ENCODE measurements at places on chromosomes 11 and 22.

DNA sequence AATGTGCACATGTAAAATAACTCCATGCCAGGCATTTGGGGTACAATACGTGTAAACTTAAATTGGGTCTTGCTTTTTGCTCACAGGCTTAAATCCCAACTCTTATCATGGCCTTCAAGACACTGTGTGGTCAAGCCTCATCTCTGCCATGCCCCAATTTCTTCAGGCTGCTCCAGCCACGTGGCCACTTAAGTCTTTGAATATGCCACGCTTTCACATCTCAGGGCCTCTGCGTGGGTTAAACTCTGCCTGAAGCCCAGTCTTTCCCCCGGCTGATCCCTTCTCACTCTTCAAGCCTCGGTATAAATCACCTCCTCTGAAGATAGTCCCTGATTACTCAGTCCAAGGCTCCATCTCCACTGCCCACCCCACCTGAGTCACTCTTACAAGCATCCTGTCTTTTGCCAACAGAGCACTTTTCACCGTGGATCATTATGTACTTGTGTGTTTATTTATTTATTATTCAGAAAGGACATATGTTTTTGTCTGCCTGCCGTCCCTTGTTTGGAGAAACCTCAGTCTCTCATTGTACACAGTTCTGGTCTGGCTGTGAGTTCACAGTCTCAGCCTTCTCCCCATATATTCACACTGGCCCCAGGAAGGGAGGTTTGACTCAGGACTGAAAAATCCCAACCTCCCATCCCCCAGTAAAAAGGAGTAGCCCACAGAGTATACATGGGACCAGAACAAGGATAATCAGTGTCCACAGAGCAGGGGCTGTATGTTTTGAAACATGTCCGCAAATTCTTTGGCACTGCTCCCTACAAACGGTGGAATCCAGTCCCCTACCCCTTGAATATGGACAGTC lies 344.7 kb downstream of the MN1 start:
- no peak for DNase-seq

DNA sequence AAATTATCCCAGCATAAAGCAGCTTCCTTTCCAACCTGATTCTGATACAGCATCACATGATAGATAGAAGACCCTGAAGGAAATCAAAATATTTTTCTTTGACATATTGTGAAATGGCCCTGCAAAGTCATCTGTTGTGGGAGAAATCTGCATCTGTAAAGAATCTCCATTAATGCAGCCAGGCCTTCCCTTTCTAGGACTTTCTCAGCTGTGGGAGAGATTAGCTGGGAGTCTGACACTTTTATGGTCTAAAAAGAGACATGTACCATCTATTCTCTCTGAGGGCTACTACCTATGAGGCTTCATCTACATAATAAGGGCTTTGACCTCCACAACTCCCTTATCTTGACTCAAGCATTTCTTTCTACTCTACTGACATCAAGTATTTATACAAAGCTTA lies 238.1 kb downstream of the SWAP70 start:
- DNase-seq, result no peak

DNA sequence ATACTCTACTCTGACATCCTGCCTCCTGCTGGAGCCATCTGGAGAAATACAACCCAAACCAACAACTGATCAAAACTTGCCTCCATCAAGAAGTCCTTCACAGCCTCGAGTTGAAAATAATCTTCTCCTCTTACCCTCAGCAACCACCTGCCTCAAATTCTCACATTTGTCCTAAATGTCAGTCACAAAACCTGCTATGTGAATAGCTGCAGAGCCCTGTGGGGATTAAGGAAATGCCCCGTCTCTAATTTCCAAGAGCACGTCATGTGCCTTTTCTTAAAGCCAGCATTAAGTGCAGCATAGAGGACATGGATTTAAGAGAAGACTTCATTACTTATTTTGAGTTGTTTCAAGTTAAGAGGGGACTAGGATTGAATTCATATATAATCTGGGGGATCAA lies 105.9 kb downstream of the TRPC6 start:
- DNase-seq, result no peak

GRCh38 chr11:30321321-30321720 lies 1.6 kb upstream of the ARL14EP start:
- no peak for DNase-seq

DNA sequence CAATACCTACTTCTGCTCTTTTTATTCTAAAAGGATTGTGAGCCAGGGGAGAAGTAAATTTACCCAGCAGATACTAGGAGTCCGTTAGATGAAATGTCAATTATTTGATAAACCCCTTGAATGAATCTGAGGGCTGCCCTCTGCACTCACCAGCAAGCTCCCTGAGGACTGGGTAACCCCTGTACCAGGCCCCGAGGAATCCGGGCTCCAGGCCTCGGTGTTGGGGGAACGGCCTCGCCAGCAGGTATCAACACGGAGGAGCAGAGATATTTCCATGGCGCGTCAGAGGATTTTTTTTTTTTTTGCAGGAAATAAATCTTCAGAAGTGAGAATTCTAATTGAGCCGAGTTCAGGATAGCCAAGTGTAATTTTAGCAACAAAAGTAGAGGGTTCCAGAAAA lies 1408.8 kb downstream of the BRD1 start:
- DNase-seq, result no peak

- DNase-seq, result no peak
Measured at GRCh38 chr11:79119491-79120284, 321.1 kb downstream of the TENM4 start.

- DNase-seq, result no peak
Measured at GRCh38 chr11:69894648-69895047, 75.4 kb upstream of the FGF3 start.

DNA sequence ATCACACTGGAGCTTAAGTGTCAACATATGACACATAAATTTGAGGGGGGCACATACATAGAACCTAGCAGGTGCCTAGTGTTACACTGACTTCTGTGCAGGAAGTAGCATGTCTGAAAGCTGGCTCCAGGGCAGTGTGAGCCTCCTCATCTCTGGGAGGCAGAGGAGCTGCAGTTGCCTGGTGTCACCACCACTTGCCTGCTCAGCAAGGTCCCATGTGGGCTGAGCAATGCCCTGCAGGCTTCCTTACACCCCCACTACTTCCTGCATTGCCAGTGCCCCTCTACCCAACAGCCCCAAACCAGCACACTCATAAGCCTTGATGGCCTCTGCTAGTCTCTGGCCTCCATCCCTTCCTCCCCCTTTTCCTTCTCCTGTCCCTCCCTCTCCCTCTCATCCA lies 165.8 kb downstream of the BUD13 start:
- DNase-seq, result no peak

DNA sequence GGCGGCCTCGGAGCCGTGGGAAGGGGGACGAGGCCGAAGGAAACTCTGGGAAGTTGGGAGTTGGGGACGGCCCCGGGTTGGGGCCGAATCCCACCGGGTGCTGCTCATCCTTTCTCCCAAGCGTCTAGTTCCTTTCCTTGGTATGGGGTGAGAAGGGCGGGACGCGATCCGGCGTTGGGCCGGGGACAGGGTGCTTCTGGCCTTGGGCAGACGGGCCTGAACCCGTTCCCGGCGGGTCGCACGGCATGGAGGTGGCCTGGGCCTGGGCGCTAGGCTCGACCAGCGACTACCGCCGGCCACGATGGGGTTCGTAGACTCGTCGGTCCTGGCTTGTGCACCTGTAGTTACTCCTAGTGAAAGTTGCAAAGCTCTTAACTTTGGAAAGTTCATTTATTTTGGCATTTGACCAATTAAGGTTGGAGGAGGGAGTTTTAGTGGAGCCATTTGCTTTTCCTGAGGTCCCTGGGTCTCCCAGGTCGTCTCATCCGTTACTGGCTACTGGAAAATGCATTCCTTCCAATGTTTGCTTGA lies 1.0 kb downstream of the SYT9 start:
- no peak for DNase-seq

- DNase-seq, result peak; percentile 37
Measured at GRCh38 chr11:87368858-87369480, 331.2 kb downstream of the TMEM135 start.

- no peak for DNase-seq
Measured at GRCh38 chr11:45392591-45393091, 106.5 kb upstream of the SYT13 start.

DNA sequence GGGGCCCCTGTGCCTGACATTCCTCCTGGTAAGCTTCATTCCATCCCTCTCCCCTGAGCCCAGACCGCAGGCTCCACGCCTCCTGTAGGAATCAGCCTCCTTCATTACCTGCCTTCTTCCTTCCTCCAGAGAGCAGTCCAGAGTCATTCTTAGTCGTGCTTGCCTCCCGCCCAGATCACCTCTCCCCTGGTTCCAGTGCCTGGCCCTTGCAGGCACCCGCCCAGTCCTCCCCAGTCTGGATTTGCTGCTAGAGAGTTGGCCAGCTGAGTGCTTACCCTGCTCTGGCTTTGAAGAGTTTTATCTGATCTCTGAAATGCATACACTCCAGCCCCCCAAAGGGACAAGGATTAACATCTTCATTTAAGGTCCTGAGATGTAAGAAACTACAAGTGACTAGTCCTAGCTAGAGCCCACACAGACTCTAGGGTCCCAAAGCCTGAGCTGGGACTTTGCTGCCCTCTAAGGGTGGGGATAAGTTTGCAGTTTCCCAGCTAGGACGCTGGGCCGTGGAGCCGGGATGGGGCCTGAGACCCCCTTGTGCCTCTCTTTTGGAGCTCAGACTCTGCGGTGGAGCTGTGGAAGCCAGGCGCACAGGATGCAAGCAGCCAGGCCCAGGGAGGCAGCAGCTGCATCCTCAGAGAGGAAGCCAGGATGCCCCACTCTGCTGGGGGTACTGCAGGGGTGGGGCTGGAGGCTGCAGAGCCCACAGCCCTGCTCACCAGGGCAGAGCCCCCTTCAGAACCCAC lies 1.6 kb downstream of the NR1H3 start:
- DNase-seq, result no peak

GRCh38 chr11:72146625-72147024 lies 11.1 kb downstream of the FOLR3 start:
- no peak for DNase-seq

GRCh38 chr11:9895006-9895405 lies 231.1 kb downstream of the SWAP70 start:
- DNase-seq, result no peak

GRCh38 chr11:33500861-33501479 lies 199.7 kb downstream of the C11orf91 start:
- no peak for DNase-seq

DNA sequence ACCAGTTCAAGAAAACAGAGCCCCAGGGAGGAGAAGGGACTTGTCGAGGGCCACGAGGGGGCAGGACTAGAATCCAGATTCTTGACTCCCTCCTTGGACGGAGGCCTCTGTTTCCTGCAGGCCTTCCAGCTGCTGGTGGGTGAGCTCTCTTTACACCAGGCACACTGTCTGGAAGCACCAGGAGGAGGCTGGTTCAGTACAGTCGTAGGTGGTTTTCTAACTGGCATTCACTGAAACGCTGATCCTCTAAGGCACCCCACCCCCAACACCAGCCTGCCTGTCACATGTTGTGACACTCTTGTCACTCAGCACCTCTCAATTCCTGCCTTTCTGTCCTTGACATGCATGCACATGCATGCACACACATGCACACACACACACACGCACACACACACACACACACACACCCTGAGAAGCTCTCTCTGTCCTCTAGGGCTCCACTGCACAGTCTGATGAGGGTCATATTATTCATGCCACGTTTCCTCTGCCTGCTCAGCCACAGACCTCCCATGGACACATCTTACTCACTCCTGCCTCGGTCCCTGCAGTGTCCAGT lies 751 bp downstream of the MS4A10 start:
- no peak for DNase-seq

GRCh38 chr22:20868025-20868962 lies 9.5 kb downstream of the SNAP29 start:
- no peak for DNase-seq

- DNase-seq, result no peak
Measured at GRCh38 chr11:120261321-120261720, 21.4 kb downstream of the POU2F3 start.

GRCh38 chr11:93063086-93063485 lies 93.6 kb downstream of the MTNR1B start:
- DNase-seq, result no peak

DNA sequence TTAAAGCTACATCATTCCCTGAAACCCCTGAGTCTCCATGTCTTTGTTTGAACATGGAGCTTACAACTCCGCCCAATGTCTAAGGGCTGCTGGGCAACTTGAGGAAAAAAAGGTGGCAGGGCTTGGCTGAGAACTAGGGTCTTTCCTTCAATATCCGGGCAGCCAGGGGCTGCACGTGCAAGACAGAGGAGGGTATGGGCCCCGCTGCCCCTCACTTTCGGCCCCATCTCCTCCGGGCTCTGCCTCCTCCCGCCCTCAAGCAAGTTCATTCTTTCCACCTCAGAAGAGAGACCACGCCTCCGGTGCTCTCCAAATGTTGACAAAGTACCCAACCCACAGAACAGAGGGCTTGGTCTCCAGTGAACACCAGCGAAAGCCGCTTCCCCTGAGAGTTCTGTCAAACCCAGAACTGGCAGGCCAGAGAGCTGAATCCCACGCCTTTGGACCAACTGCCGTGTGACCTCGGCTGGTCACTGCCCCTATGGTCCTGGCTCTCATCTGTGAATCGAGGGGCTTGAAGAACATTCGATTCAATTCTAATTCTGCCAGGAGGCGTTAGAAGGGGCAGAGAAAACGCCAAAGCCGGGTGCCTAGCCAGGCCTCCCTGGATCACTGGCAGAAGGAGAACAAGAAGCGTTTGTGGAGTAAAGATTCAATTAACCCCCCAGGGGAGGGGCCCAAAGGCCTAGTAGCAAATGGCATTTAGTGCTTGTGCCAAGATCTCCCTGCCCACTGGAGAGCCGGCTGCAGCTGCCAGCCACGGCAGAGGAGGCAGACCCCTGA lies 7.3 kb downstream of the PDGFB start:
- no peak for DNase-seq

DNA sequence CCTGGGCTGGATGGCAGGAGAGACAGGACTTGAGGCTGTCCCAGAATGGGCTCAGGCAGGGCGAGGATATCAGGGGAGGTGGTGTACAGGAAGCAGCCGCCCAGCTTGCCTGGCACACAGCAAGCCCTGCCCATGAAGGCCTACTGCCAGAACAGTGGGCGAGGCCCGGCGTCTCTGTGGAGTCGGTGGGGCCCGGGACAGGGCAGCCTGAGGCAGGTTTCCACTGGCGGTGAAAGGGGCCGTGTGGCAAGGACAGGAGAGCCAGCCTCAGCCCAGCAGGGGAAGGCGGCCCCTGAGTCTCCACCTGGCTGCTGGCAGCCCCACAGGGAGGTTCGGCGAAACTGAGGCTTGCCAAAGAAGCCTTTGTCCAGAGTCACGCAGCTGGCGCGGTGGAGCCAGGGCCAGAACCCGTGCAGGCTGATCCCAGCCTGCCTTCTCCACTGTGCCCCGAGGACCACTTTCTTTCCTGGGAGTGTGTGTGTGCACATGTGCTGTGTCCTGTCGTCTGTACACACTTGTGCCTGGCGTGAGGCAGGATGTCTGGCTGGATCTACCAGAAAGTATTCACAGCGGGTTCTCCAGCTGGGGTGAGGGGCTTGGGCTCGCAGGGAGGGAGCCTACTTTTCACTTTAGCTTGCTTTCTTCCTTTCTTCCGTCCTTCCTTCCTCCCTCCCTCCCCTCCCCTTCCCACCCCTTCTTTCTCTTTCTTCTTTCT lies 1.2 kb downstream of the TSPO start:
- no peak for DNase-seq

- DNase-seq, result no peak
Measured at GRCh38 chr11:8207080-8208000, 38.5 kb upstream of the RIC3 start.

- DNase-seq, result no peak
Measured at GRCh38 chr22:22703715-22704114, 59.3 kb downstream of the GGTLC2 start.

- no peak for DNase-seq
Measured at GRCh38 chr11:15640318-15640717, 525.6 kb downstream of the INSC start.

GRCh38 chr11:102268083-102268984 lies 49.0 kb upstream of the BIRC3 start:
- peak; percentile 72 for DNase-seq

GRCh38 chr11:119754199-119754598 lies 25.2 kb upstream of the NECTIN1 start:
- no peak for DNase-seq
